ENCODE measurements at places on chromosomes 13 and 19.

DNA sequence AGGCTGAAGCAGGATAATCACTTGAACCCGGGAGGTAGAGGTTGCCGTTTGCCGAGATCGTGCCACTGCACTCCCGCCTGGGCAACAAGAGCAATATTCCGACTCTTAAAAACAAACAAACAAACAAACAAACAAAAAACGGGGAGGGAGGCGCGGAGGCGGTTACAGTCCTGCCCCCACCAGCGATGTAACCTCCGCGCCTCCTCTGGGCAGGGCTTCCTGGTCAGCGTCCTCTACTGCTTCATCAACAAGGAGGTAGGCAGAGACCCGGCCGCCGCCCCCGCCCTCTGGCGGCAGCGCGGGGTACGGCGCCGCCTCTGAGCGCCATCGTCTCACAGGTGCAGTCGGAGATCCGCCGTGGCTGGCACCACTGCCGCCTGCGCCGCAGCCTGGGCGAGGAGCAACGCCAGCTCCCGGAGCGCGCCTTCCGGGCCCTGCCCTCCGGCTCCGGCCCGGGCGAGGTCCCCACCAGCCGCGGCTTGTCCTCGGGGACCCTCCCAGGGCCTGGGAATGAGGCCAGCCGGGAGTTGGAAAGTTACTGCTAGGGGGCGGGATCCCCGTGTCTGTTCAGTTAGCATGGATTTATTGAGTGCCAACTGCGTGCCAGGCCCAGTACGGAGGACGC is 10.2 kb downstream of the SNRPD2 start:
- DNase-seq, result peak; percentile 86
- peaks cover 4% of the 10 kb centered on the region for H3K27me3 ChIP-seq
- peak overlapping the region; percentile 61 for H3K4me3 ChIP-seq
- H3K27ac ChIP-seq, result no peak overlapping the region

GRCh38 chr13:81051873-81052272 is 710.9 kb upstream of the SPRY2 start:
- no peak overlapping the region for H3K4me3 ChIP-seq
- H3K27me3 ChIP-seq, result no peaks in the 10 kb centered on the region
- no peaks in the 10 kb centered on the region for H3K36me3 ChIP-seq
- no peaks in the 10 kb centered on the region for H3K4me1 ChIP-seq

DNA sequence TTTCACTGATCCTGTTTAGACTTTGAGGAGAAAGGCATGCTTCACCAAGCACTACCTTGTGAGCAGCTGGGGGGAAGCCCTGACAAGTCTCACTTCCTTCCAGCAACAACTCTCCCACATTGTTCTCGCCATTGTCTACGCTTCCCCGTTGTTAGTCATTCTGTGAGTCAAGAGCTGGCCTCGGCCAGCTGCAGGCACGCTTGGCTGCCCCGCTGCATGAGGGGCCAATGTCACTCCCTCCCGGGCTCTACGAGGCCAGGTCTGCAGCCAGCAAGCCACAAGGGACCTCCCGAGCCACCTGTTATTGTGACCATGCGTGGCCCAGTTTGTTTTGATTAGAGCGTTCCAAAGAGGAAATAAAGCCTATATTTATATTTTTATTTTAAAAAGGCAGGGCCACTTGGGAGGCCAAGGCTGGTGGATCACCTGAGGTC is 220.9 kb downstream of the FOXO1 start:
- H3K4me3 ChIP-seq, result no peak overlapping the region
- no peak for DNase-seq
- no peaks in the 10 kb centered on the region for H3K36me3 ChIP-seq
- no peaks in the 10 kb centered on the region for H3K4me1 ChIP-seq
- no peak overlapping the region for H3K27ac ChIP-seq

GRCh38 chr13:29317828-29318227 is 277.7 kb downstream of the SLC7A1 start:
- H3K27ac ChIP-seq, result no peak overlapping the region
- H3K36me3 ChIP-seq, result no peaks in the 10 kb centered on the region
- H3K27me3 ChIP-seq, result no peaks in the 10 kb centered on the region
- no peak overlapping the region for H3K4me3 ChIP-seq

GRCh38 chr13:75372517-75372916 is 109.5 kb downstream of the TBC1D4 start:
- no peak overlapping the region for H3K4me3 ChIP-seq
- H3K27ac ChIP-seq, result no peak overlapping the region
- H3K36me3 ChIP-seq, result no peaks in the 10 kb centered on the region
- H3K27me3 ChIP-seq, result no peaks in the 10 kb centered on the region
- H3K4me1 ChIP-seq, result no peaks in the 10 kb centered on the region
- DNase-seq, result peak; percentile 69

- no peaks in the 10 kb centered on the region for H3K4me1 ChIP-seq
- H3K36me3 ChIP-seq, result no peaks in the 10 kb centered on the region
- no peak overlapping the region for H3K27ac ChIP-seq
- no peaks in the 10 kb centered on the region for H3K27me3 ChIP-seq
- no peak overlapping the region for H3K4me3 ChIP-seq
- no peak for DNase-seq
These were observed 93.0 kb downstream of the SLC7A1 start for GRCh38 chr13:29502391-29503008.

DNA sequence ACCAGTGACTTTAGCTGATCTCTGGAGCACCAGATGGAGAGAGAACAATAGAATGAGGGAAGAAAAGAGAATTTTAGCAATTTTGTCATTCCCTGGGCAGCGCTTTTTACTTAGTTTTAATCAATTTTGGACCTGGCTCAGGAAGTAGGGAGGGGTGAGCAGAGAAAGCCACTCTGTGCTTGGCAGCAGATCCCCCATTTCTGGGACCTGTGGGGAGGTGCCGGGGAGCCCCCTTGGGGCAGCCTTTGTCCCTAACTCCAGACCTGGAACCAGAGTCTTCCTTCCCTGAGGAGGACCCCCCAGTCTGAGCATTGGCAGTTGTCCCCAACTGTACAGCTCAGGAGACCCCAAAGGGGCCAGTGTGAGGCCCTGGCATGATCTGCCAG is 10.5 kb downstream of the LYL1 start:
- no peaks in the 10 kb centered on the region for H3K36me3 ChIP-seq
- H3K27me3 ChIP-seq, result peaks cover 31% of the 10 kb centered on the region
- no peak overlapping the region for H3K27ac ChIP-seq
- DNase-seq, result no peak

DNA sequence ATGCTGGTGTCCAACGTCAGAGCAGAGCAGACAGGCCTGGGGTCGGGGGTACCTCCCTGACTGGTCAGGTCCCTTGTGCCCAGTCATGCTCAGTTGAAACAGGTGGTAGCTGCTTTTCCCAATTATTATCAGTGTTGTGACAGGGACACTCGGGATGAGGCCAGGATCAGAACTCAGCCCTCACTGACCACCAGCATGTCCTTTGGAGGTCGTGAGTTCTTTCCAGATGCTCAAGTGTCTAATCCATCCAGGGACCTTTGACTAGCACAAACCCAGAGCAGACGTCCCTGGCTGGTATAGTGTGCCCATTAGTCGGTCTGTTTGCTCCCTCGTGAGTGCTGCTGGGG is 22.4 kb downstream of the MAU2 start:
- no peaks in the 10 kb centered on the region for H3K4me1 ChIP-seq
- peaks cover 4% of the 10 kb centered on the region for H3K36me3 ChIP-seq
- H3K27me3 ChIP-seq, result no peaks in the 10 kb centered on the region
- DNase-seq, result no peak

DNA sequence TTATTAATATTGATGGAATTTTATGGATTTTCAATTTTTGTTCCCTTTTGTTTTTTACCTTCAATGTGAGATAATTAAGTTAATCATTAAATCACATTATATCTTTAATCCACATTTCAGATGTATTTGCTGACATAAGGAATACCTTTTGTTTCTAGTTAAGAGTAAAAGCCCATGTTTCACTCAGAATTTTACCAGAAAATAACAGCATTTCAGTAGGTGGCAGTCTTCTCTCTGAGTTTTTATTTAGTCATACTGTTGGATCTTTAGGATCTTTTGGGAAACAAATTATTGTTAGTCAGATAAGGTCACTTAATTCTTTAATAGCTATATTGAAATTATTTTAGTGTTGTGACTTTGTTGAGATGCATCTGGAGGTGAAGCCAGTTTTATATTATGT is 67.9 kb downstream of the NDFIP2 start:
- H3K27me3 ChIP-seq, result no peaks in the 10 kb centered on the region
- DNase-seq, result no peak
- no peak overlapping the region for H3K27ac ChIP-seq
- no peak overlapping the region for H3K4me3 ChIP-seq
- no peaks in the 10 kb centered on the region for H3K4me1 ChIP-seq

GRCh38 chr13:36820222-36820621 is 1.2 kb downstream of the RFXAP start:
- H3K27ac ChIP-seq, result peak overlapping the region; percentile 25
- H3K27me3 ChIP-seq, result no peaks in the 10 kb centered on the region
- peaks cover 4% of the 10 kb centered on the region for H3K4me1 ChIP-seq
- peak; percentile 16 for DNase-seq

- H3K4me1 ChIP-seq, result peaks cover 7% of the 10 kb centered on the region
- no peak overlapping the region for H3K27ac ChIP-seq
- H3K36me3 ChIP-seq, result no peaks in the 10 kb centered on the region
- no peaks in the 10 kb centered on the region for H3K27me3 ChIP-seq
- no peak overlapping the region for H3K4me3 ChIP-seq
These were observed 329.5 kb downstream of the KCNRG start for GRCh38 chr13:50344717-50345116.

- no peak overlapping the region for H3K27ac ChIP-seq
- no peaks in the 10 kb centered on the region for H3K4me1 ChIP-seq
- no peak overlapping the region for H3K4me3 ChIP-seq
These were observed 46.1 kb upstream of the TUBGCP3 start for GRCh38 chr13:112634102-112634501.

Measured in MM.1S (cell line).